ENCODE measurements at places on chromosomes 1 and 21.

DNA sequence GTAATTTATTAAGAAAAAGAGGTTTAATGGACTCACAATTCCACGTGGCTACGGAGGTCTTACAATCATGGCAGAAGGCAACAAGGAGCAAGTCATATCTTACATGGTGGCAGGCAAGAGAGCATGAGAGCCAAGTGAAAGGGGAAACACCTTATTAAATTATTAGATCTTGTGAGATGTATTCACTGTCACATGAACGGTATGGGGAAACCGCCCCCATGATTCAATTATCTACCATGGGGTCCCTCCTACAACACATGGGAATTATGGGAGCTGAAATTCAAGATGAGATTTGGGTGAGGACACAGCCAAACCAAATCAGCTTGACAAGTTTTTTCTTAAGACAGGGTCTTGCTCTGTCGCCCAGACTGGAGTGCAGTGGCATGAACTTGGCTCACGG is 14.3 kb downstream of the DAP3 start:
- no peak for DNase-seq

GRCh38 chr1:33121728-33122127 is 40.8 kb downstream of the AZIN2 start:
- DNase-seq, result no peak

- no peak for DNase-seq
These were observed 22.7 kb downstream of the CLDN8 start for GRCh38 chr21:30193201-30193600.

DNA sequence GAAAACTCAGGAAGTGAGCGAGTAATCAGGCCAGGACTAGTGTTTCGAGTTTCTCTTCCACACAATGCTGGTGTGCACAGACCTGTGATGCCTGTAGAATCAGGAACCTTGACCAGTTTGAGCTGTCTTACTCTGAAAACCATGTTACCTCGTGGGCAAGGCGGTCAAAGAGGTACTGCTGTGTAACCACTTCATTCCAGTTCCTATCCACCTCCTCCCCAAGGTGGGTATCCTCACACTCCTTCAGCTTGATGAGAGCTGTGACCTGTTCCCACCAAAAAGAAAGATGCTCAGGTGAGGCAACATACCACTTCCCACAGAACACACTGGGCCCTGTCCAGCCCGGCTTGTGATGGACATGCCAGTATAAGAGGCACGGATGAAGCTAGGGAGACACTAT is 88.1 kb downstream of the NRDC start:
- DNase-seq, result no peak

- DNase-seq, result no peak
These were observed 98.1 kb downstream of the TM2D1 start for GRCh38 chr1:61626816-61627215.

DNA sequence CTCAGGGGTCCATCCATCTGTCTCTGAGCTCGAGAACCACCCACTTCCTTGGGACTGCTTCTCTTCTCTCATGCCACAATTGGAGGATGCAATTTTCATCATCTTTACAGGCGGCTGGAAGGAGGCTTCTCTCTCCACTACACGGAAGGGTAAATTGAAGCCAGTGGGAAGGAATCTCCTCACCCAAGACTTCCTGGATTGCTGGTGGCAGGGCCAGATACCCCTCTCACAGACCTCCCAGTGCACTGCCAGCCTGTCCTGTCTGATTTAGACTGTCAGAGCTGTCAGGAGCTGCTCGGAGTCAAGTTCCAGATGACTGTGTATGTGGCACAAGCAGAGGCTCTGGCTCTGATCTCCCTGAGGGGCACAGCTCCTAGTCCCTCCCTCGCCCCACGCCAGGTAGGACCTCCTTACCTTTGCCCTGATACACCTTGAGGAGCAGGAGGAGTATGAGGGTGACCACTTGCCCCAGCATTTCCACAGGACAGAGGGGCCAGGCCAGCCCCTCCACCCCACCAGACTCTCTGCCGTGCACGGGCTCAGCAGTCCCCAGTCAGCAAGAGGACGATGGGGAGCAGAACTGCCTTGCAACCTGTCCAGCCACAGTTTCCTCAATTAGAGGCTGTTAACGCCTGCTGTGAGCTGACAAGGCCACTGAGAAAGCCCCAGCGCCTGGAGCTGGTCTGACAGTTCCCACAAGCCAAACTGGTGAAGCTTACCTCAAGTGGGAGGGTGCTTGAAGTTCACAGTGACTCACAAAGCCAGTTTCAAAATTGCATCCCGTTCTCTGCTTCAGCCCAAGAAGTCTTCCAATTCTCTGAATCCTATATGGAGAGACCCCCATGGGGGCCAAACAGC is at the start of gene CD244:
CD244 (minus strand) TSS at position 685 of the 858 bp plus-strand sequence; CDS start at position 475, 210 bp downstream.
- DNase-seq, result peak; percentile 53

DNA sequence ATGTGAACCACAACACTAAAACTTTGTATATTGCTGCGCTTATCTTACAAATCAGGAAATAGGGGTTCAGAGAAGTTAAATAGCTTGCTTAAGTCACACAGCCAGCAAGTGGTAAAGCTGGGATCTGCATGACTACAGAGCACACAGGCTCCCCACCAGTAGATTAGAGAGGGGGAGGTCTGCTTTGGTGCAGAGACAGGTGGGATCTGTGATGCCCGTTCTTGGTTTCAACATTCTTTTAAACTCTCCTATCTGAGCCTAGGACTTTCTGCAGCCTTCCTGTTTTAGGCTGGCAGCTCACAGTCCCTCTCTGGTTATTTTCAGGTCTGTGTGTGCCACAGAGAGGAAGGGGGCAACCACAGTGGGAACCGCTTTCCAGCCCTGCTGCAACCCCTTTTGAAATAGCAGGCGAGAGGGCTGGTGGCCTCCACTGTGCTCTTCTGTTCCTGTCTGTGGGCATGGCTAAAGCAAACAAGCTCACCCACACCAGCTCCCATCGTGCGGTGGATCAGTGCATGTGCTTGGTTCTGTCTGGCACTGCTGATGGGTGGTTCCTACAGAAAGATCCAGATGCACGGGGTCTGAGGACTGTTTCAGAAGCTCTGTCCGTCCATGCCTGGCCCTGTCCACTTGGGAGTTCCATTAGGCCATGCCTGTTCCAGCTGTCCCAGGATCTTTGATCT is 1.7 kb upstream of the IL6R start:
- DNase-seq, result peak; percentile 55

DNA sequence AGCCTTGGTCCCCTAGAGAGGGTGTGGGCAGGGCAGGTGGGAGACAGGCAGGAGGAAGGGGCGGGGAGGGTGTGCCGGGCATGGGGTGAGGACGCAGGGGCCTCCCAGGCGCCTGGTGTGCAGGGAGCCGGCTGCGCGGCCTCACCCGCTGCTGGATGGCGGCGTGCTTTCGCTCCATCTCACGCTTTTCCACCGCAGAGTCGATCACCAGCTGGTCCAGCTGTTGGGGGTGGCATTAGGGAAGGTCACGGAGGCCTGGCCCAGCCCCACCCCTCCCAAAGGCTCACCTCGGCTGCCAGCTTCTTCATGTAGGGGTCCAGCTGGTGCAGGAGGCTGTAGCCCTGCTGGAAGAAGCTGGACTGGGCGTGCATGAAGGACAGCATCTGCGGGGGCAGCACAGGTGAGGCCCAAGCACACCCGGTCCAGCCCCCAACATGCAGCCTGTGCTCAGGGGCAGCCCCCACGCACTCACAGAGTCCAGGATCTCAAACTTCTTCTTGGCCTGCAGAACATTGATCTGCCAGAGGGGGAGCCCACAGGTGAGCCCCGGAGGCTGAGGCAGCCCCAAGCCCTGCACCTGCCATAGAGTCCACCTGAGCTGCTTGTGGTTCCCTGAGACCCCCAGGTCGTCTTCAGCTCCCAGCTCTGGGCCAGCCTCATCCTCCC is 7.9 kb downstream of the ACAP3 start:
- DNase-seq, result no peak

GRCh38 chr1:25503551-25504426 is 39.6 kb upstream of the LDLRAP1 start:
- DNase-seq, result peak; percentile 74

- peak; percentile 35 for DNase-seq
These were observed 24.3 kb upstream of the IFNAR2 start for GRCh38 chr21:33205476-33205875.

DNA sequence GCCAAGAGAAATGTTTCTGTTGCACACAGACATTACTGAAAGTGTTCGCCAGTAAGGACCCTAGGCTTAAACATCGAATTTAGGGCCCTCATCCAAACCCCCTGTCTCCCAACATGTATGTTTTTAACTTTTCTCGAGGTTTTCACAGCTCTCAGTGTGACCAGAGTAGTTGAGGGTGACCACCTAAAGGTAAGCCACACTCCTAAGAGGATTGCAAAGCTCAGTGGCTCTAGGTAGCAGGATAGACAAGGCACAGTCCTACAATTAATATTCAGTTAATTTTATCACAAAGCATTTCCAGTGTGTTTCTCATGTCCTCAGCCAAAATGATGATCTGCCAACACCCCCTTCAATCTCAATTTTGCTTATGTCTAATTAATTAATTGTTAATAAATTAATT is 695 bp upstream of the ALG14 start:
- no peak for DNase-seq

GRCh38 chr1:217040711-217041455 is 317.7 kb upstream of the ESRRG start:
- no peak for DNase-seq

DNA sequence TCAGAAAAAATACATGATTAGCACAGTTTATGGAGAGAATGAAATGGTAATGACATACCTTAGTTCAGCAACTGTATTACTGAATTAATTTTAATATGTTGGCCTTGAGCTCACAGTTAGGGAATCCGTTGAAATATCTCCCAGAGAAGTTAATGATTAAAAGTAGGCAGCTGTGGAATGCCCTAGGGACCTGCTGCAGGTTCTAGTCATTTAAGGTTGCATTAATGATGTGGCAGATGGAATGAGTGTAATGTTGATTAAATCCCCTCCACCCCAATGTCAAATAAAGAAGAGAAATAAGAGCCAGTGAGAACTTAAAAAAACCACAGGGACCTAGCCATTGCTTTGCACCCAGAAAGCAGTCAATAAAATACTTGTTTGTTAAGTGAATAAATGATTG is 40.3 kb upstream of the TRIM45 start:
- DNase-seq, result no peak

- DNase-seq, result no peak
These were observed 198.9 kb upstream of the PTGFR start for GRCh38 chr1:78291872-78292271.
